ENCODE measurements at places on chromosomes 12 and 14. TPM values are rescaled to one million over a fixed set of nuclear protein-coding genes. Genes with fewer than 3 reads are reported as not detected.
A peak's percentile ranks its signal among the peaks of the same experiment; 100 is the strongest.

GRCh38 chr14:81682701-81683100, 149.0 kb upstream of the SEL1L start:
- peaks cover 1% of the 10 kb centered on the region for H3K27me3 ChIP-seq
- no peaks in the 10 kb centered on the region for H3K36me3 ChIP-seq
- no peak overlapping the region for H3K27ac ChIP-seq
- no peak overlapping the region for H3K4me3 ChIP-seq
- no peak for DNase-seq

GRCh38 chr14:27409944-27410343, 812.1 kb upstream of the NOVA1 start:
- no peak overlapping the region for H3K4me3 ChIP-seq
- H3K36me3 ChIP-seq = no peaks in the 10 kb centered on the region
- no peaks in the 10 kb centered on the region for H3K4me1 ChIP-seq
- H3K27ac ChIP-seq = no peak overlapping the region
- DNase-seq = no peak
- H3K27me3 ChIP-seq = no peaks in the 10 kb centered on the region

- H3K4me3 ChIP-seq = no peak overlapping the region
- no peaks in the 10 kb centered on the region for H3K36me3 ChIP-seq
- H3K27me3 ChIP-seq = peaks cover 23% of the 10 kb centered on the region
- H3K27ac ChIP-seq = no peak overlapping the region
Measured at GRCh38 chr12:65963862-65964240, 139.6 kb downstream of the HMGA2 start.

- H3K36me3 ChIP-seq = peaks cover 73% of the 10 kb centered on the region
- no peak overlapping the region for H3K4me3 ChIP-seq
- peak; percentile 37 for DNase-seq
Measured at GRCh38 chr12:94244165-94245133, 96.1 kb downstream of the PLXNC1 start.

The SERPINA5 gene
- total RNA-seq = not detected

DNA sequence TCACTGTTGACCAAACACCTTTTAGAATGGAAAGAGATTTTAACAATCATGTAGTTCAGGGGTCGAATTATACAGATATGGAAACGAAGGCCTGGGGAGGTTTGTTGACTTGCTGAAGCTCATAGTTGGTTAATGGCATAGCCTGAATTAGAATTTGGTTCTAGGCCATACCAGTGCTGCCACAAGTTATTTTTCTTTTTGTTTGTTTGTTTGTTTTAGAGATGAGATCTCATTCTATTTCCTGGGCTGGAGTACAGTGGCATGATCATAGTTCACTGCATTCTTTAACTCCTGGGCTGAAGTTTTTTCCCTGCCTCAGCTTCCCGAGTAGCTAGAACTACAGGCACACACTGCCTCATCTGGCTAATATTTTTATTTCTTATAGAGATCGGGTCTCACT, 25.4 kb upstream of the ALG10B start:
- DNase-seq = no peak
- no peak overlapping the region for H3K4me3 ChIP-seq
- H3K27ac ChIP-seq = no peak overlapping the region
- no peaks in the 10 kb centered on the region for H3K36me3 ChIP-seq

DNA sequence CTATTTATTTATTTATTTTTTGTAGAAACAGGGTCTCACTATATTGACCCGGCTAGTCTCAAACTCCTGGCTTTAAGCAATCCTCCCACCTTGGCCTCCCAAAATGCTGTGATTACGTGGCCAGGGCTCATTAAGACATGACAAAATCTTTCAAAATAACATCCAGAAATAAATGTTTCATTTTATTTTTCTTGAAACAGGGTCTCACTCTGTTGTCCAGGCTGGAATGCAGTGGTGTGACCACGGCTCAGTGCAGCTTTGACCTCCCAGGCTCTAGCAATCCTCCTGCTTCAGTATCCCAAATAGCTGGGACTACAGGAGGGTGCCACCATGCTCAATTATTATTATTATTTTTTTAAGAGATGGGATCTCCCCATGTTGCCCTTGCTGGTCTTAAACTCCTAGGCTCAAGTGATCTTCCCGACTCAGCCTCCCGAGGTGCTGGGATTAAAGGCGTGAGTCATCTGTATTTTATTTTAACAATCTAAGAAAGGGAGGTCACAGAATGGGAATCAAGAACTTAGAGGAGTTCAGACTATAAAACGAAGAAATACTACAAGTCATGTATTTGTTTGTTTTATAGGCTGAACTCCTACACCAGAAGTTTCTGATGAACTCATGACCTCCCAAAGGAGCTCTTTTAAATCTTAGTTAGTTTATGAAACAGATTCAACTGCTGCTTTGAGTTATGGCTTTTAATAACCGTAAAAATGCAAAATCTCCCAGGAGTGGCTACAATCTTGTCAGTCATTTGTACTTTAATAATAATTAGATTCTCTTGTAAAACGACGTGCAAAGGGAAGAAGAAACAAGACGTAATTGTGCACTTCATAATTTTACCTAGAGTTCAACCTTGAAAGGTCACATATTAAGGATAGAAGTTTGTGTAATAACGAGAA, 2.1 kb upstream of the TMEM263 start:
- peaks cover 19% of the 10 kb centered on the region for H3K27me3 ChIP-seq
- H3K36me3 ChIP-seq = peaks cover 8% of the 10 kb centered on the region
- no peak overlapping the region for H3K27ac ChIP-seq

The SLC2A14 gene
- 0.19 TPM for total RNA-seq

DNA sequence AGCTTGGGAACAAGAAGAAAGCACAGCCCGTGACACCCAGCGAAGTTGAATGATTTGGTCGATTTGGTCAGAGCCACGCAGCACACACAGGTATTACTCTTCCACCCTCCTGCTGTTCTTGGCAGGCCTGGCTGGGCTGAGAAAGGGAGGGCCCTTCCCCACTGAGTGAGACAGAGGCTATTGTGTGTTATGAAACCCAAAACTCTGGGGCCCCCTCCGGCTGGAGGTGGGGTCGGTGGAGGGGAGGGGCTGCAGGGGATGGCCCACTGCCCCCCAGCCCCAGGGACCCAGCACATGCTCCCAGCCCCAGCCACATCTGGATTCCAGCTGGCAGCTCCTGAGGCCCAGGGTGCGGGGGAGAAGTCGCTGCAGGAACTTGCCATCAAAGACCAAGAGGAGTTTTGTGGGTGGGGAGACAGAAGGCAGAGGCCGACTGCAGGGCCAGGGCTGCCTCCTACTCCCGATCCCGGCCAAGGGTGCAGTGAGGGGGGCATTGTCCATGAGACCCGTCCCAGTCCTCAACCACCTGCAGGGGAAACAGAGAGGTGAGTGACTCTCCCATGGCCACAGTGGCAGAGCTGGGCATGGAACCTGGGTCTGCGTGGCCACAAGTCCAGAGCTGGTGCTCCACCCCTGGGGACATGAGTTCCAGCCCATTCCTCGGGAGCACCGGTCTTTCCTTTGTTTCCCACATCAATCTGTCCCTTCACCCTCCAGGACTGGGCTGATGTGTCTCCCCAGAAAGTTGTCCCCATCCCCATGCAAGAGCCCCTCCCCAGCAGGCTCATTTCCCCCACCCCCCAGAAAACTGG, 8.7 kb downstream of the TMEM119 start:
- no peak overlapping the region for H3K4me3 ChIP-seq
- no peaks in the 10 kb centered on the region for H3K36me3 ChIP-seq
- peaks cover 5% of the 10 kb centered on the region for H3K27me3 ChIP-seq
- no peak overlapping the region for H3K27ac ChIP-seq

DNA sequence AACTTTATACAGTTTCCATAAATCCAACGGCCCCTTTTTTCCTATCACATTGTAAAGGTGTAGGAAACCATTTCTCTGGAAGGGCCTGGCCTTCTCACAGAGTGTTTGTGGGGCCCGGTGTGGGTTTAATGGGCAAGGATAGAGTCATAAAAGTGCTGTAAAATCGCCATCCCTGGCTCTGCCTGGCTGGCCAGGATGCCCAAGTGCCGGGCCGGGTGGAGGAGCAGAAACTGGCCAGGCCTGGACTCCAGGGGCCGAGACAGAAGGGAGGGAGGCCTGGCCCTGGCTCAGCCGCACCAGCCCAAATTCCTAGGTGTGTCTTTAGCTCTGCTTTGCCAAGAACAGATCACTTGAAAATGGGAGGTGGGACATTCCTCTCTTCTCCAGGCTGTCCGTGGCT, 77.1 kb upstream of the DICER1 start:
- no peak for DNase-seq
- no peaks in the 10 kb centered on the region for H3K36me3 ChIP-seq
- H3K27me3 ChIP-seq = no peaks in the 10 kb centered on the region
- H3K4me1 ChIP-seq = no peaks in the 10 kb centered on the region

GRCh38 chr12:119828300-119828699, 48.8 kb downstream of the CIT start:
- no peaks in the 10 kb centered on the region for H3K27me3 ChIP-seq
- peaks cover 67% of the 10 kb centered on the region for H3K36me3 ChIP-seq
- H3K4me1 ChIP-seq = no peaks in the 10 kb centered on the region
- no peak overlapping the region for H3K27ac ChIP-seq
- no peak overlapping the region for H3K4me3 ChIP-seq
- DNase-seq = no peak

The FRS2 gene
- total RNA-seq = 14.6 TPM

DNA sequence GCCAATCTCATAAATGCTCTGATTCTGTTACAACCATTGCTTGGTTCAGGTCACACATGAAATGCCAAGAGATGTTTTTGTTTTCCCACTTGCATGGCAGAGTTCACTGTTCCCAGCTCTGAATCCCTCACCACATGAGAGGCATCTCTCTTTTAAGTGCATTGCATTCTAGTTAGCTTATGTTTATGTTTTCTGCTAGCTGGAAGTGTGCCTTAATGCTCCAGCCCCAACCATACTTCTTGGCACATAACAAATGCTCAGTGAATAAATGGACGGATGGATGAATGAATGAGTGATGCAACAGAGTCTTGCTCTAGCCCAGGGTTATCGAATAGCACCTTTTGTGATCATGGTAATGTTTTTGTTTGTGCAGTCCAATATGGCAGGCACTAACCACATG, 197.3 kb downstream of the PPM1H start:
- DNase-seq = no peak
- H3K27ac ChIP-seq = no peak overlapping the region
- H3K27me3 ChIP-seq = no peaks in the 10 kb centered on the region
- H3K36me3 ChIP-seq = no peaks in the 10 kb centered on the region
- no peak overlapping the region for H3K4me3 ChIP-seq
- peaks cover 3% of the 10 kb centered on the region for H3K4me1 ChIP-seq

The TAS2R13 gene
- total RNA-seq = 1.0 TPM

- DNase-seq = no peak
- H3K27ac ChIP-seq = no peak overlapping the region
- H3K4me3 ChIP-seq = no peak overlapping the region
- no peaks in the 10 kb centered on the region for H3K4me1 ChIP-seq
Measured at GRCh38 chr12:84605983-84606382, 306.6 kb downstream of the SLC6A15 start.

- no peak within 1 kb of the TSS for H3K4me3 ChIP-seq
- peaks cover 25% of the 10 kb centered on the region for H3K27me3 ChIP-seq
- no peaks in the 10 kb centered on the region for H3K36me3 ChIP-seq
- no peak within 1 kb of the TSS for H3K27ac ChIP-seq
Measured at GRCh38 chr12:49950273-49951251, at the start of gene AQP2. Gene AQP2 (plus strand): TSS chr12:49950737. CDS start chr12:49950831, 94 bp downstream.

The HAL gene
- 0.69 TPM for total RNA-seq

The GSG1 gene
- not detected for total RNA-seq

GRCh38 chr12:122024132-122024785, 2.6 kb downstream of the BCL7A start:
- peaks cover 17% of the 10 kb centered on the region for H3K27me3 ChIP-seq
- H3K36me3 ChIP-seq = peaks cover 5% of the 10 kb centered on the region
- no peak for DNase-seq
- no peak overlapping the region for H3K27ac ChIP-seq
- H3K4me3 ChIP-seq = peak overlapping the region; percentile 22

The CMA1 gene
- total RNA-seq = not detected

The IRAK3 gene
- total RNA-seq = 0.89 TPM

The TAS2R8 gene
- total RNA-seq = not detected

DNA sequence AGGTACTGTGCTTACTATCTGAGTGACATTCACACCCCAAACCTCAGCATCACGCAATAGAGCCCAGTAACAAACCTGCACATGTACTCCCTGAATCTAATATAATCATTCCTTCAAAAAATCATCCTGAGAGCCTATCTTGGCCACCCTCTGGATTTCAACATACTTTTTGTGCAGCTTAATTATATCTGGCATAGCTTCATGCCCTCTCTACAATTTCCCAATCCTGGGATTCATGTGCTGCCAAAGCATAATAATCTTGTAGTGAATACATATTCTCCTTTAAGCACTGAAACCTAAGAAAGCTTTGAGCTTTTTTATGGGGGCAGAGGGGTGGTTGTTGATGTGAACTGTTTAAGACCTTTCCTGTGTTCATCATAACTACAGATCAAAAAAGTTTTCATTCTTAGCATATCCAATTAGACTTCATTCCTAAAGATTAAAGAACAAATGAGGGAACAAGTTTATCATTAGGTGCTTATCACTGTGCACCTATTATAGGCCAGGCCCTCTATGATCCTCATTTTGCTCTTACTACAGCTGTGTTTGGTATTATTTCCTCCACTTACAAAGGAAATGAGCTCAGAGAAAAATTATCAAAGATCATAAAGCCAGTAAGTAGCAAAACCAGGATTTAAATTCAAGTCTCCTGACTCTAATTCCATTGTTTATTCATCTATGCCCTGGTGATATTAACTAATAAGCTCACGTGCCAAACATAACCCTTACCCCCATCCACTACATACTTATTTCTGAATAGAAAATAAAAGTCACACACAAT, 51.2 kb downstream of the SINHCAF start:
- H3K36me3 ChIP-seq = peaks cover 23% of the 10 kb centered on the region
- H3K4me1 ChIP-seq = peaks cover 3% of the 10 kb centered on the region
- H3K27me3 ChIP-seq = no peaks in the 10 kb centered on the region
- H3K4me3 ChIP-seq = no peak overlapping the region

The LTBR gene
- total RNA-seq = not detected

The PLA2G1B gene
- total RNA-seq = not detected

- H3K27ac ChIP-seq = peak within 1 kb of the TSS; percentile 99
- peak within 1 kb of the TSS; percentile 97 for H3K4me3 ChIP-seq
- H3K27me3 ChIP-seq = no peaks in the 10 kb centered on the region
- H3K36me3 ChIP-seq = peaks cover 57% of the 10 kb centered on the region
- H3K4me1 ChIP-seq = peaks cover 40% of the 10 kb centered on the region
- DNase-seq = peak; percentile 91
Measured at GRCh38 chr12:12716793-12717585, at the start of gene CDKN1B. Gene CDKN1B (plus strand): TSS chr12:12717368. CDS start chr12:12717840, 472 bp downstream.

DNA sequence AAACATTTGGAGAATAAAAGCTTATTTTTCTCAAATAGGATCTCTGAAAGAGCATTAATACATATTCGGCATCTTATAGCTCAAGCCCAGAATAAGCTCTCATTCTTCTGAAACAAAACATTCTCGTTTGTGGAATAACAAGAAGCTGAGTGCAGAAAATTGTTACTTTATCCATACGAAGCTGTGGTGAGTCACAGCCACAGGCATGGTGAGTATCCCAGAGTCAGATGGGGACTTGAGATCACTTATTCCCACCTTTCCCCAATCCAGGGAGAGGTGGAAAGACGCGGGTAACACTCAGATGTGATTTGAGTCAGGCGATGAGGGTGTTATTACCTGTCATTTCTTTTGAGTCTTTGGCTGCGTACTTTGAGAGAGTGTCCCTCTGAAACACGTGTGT, 214.6 kb upstream of the TMEM132C start:
- H3K27me3 ChIP-seq = no peaks in the 10 kb centered on the region
- H3K36me3 ChIP-seq = no peaks in the 10 kb centered on the region
- DNase-seq = no peak
- no peaks in the 10 kb centered on the region for H3K4me1 ChIP-seq
- no peak overlapping the region for H3K4me3 ChIP-seq

The ANAPC5 gene
- 140 TPM for total RNA-seq

All from activated CD4-positive, alpha-beta T cell treated with anti-CD3 and anti-CD28 coated beads, Interleukin-2, amount 10 ng/mL, durations not matched to agents 7 days and 5 days (primary cell).